Muscle of leg (tissue), 16 donors: ENCODE measurements at places on chromosomes 7 and 10.
A peak's percentile ranks its signal among the peaks of the same experiment; 100 is the strongest.

DNA sequence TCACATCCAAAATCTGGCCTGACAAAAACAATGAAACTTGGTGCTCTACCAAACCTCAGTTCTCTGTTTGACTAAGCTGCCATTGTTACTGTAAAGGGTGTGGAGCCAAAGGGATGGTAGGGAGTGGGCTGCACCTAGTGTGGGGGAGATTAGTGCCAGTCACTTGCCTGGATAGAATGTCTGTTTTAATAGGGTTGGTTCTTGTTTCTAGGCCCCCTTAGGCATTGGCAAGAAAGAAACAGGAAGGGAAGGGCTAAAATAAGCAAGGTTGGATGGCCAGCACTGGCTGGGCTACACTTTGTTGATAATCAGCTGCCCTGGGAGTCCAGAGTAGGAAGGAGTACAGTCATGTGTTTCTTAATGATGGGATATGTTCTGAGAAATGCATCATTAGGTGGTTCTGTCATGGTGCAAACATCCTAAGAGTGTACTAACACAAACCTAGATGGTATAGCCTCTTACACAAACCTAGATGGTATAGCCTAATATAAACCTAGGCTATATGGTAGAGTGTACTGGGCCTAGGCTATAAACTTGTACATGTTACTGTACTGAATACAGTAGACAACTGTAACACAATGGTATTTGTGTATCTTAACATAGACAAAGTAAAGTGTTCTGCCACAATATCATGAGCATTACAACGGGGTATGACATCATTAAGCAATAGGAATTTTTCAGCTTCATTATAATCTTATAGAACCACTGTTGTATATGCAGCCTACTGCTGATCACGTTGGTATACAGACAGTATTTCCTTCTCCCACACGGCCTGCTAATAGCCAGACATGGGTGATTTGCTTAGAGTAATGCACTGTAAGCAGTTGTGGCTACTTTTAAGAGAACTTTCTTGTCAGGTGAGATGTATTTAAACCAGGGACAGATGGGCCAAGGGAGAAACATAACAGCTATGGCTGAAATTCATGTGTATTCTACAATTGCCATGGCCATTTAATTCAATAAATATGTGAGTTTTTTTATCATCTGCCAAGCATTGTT, 15.4 kb downstream of the BBIP1 start:
- DNase-seq, result no peak

- peak; percentile 100 for DNase-seq
These were observed at the start of gene TCF7L2 for GRCh38 chr10:112949875-112950507. Gene TCF7L2, plus strand, starts transcription at chr10:112950247. Its CDS starts 510 bp downstream, at chr10:112950757.

DNA sequence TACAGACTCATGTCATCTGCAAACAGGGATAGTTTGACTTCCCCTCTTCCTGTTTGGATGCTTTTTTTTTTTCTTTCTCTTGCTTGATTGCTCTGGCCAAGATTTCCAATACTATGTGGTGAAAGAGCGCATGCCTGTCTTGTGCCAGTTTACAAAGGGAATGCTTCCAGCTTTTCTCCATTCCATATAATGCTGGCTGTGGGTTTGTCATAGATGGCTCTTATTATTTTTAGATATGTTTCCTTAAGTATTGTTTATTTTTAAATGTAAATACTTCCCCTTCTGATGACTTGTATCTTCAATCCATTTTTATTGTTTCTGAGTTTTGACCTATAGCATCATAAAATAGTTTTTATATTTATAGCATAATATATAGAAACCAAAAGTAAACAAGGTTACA, 17.9 kb downstream of the FAM237B start:
- no peak for DNase-seq

GRCh38 chr7:134515569-134516468, 11.5 kb upstream of the AKR1B10 start:
- no peak for DNase-seq

- no peak for DNase-seq
These were observed 33.1 kb downstream of the RAB18 start for GRCh38 chr10:27537166-27537565.

DNA sequence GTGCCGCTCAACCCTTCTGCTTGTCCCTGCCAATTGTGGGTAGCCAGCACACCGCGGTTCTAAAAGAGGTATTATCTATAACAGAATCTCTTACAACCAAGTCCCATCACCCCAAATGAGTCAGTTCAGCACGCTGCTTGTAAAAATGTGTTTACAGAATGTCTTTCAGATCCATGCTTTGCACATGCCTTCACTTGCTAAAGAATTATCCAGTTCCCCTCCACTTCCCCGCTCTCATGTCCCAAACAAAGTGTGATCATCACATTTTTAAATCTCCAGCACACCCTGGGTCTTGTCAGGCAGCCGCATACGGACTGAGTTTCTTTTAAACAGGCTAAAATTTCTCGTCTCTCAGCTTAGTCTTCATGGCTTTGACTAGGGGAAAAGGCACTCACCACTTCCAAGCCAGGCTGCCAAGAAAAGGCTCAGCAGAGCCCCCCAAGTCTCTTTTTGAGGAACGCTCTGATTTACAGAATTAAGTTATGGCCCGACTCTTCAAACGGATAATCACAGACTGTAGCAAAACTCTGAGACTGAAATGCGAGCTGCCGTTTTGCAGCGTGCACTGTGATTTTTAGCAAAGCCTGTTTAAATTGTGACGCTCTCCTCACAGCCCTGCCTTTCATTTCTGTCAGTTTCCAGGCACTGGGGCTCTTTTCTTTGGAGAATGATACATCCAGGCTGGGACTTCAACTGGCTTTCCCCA, 29.8 kb upstream of the FGFR2 start:
- peak; percentile 39 for DNase-seq

DNA sequence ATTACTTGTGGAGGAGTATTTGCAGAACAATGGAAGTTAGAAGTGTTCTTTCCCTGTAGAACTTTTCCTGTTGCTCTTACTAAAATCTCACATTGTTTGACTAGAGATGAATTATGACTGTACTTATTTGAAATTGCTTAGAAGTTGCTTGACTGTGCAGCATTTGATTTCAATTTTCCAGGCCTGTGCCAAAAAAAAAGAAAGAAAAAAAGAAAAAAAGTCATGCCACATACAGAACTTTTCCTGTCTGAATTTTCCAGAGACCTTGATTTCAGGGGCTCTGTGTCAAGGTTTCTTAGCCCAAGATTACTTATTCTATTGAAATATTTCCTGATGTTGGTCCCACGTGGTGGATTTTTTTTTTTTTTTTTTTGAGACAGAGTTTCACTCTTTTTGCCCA, 3.5 kb upstream of the FAM171A1 start:
- DNase-seq, result peak; percentile 74

DNA sequence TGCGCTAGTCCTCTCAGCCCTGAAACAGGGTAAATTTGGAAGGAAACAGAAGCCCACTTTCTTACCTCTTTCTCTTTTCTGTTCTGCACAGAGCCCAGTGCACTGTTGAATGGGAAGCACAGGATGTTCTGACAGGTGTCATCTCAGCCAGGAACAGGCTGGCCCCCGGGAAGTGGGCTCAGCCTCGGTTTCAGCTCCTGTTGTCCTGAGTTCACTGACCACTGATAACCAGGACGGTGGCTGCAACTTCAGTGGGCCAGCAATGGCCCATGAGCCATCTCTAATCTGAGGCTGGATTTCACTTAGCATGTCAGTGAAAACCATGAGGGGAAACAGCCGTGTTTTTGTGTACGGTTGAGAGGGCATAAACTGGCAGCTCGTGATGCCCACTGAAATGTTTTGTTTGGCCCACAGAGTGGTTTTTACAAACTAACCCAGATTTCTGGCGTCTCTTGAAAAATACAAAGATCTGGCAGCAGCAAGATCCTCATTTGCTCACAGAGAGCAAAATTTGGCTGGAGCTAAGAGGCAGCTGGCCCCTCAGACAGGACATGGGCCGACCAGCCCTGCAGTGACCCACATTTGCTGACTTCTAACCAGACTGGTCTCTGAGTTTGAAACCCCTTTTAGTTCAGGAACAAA, 455.9 kb downstream of the PAXIP1 start:
- DNase-seq, result peak; percentile 58

DNA sequence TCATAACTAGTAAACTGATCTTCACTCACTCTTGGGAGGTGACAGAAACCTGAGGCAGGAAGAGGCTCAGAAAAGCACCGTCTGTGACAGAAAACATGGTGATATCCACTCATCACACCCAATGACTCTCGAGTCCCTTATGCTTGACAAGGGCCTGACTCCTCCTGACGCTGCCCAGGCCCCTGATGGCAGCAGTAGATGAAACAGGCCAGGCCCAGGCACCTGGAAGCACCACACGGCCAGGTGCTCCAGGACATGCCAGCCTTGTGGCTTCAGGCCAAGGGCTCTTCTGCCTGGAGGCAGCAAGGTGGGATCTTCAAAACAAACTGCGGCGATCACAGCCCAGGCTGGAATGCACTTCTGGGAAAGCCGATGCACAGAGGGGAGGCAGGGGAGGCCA, 89.3 kb downstream of the MAD1L1 start:
- no peak for DNase-seq

GRCh38 chr7:5564894-5565293, 141.3 kb upstream of the TNRC18 start:
- DNase-seq, result peak; percentile 68
